ENCODE measurements at places on chromosomes 5 and 9.

DNA sequence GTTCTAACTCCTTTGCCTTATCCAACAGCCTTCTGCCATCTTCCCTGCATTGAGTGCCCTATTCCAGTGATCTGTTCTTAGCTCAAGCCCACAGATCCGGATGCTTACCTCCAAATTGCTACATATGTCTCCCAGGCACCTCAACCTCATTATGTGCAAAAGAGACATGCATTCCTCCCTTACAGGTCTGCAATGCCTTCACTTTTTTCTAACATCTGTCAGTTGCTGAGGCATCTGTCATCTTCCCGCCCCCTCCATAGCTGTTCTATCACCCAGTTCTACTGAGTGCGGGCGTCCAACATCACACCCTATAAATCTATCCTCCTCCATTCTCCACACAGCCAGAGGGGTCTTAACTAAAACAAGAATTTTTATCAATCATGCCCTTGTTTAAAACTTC lies 20.1 kb downstream of the NMRK1 start:
- DNase-seq, result no peak

DNA sequence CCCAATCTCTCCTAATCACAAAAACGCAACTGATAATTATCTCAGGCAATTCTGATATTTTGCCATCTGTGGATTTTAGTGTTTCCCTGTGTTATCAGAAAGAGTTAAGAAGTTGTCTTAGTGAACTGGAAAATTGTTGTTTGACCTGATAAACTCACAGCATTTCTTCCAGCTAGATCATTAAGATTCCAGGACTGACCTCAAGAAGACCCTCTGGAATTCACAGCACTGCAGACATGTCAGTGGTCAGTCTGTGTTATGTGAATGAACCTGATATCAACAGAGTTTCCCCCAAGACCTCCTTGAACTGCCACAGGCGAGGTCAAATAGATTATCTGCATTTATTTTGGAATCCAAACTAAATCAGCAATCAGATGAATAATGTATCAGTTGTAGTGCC lies 174.7 kb downstream of the FBXL7 start:
- no peak for DNase-seq

GRCh38 chr5:180839935-180840334 lies 21.1 kb downstream of the ZFP62 start:
- no peak for DNase-seq

GRCh38 chr5:169717288-169717687 lies 80.2 kb downstream of the DOCK2 start:
- DNase-seq, result no peak

DNA sequence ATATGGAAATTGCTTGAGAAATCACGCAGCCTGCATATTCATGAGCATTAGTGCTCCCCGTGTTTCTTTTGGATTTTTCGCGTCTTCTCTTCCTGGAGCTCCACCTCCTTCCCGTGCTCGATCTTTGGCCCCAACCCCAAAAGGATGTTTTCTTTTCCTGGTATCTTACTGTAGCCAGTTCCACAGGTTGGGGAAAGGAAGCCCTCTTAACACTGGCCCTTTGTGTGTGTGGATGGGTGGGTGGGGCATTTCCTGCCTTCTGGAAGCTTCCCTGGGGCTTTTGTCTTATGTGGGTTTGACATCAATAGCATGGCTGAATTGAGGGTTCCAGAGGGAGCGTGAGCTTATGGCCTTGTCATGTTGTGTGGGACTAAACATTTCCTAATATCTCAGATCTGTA lies 21.9 kb downstream of the STXBP1 start:
- no peak for DNase-seq

- peak; percentile 99 for DNase-seq
Measured at GRCh38 chr9:85940832-85941621, at the start of gene NAA35. NAA35 (plus strand) TSS chr9:85941146; CDS start chr9:85942160, 1,014 bp downstream.

GRCh38 chr9:462606-463005 lies 247.9 kb downstream of the DOCK8 start:
- DNase-seq, result no peak

GRCh38 chr5:42756606-42757601 lies at the start of gene CCDC152:
CCDC152 (plus strand) TSS chr5:42756818; CDS start chr5:42759122, 2,304 bp downstream.
- peak; percentile 46 for DNase-seq

GRCh38 chr5:141664733-141665461 lies 13.7 kb upstream of the FCHSD1 start:
- peak; percentile 71 for DNase-seq

DNA sequence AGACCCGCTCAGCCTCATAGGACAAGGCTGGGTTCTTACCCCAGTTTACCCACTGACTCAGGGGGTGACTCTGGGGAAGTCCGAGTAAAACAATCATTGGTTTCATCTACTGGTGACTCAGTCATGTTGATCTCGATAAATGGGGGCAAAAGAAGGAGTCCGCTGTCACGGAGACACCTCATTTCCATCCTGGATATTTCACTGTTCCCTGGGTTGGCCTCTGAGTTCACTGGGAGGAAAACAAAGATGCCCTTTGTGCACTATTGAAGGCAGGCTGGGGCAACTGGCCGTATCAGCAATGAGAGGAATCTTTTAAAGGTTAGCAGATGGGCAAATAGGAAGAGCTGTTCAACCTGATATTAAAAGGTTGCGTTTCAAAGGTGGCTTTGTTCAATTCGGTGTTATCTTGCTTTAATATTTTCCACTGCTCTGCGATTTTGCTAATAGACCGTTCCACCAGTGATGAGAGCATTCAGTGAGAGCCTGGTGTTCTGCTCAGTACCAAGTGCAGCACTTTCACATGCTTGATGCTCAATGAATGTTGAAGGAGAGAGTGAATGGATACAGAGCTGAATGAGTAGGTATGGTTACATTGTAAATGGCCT lies 110.2 kb upstream of the EGFLAM start:
- no peak for DNase-seq

DNA sequence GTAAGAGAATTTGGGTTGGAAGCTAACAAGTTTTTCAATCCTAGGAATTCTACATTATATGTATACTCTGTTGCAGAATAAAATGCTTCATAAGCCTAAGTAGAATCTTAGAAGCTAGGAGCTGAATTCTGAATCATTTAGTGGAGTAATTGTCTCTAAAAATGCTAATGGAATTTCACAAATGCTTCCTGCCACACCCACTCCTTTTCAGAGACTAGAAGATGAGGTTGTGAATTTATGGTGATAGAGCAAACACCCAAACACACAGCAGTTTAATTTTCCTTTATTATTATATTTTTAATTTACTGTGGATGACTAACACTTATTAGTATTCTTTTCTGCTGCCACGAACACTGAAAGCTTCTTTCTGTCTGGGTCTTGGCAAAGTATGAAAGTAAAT lies 208.0 kb upstream of the PDE4D start:
- DNase-seq, result no peak

- DNase-seq, result no peak
Measured at GRCh38 chr9:98809311-98810101, 2.0 kb downstream of the GALNT12 start.

All from stimulated activated CD4-positive, alpha-beta T cell treated with anti-CD3 and anti-CD28 coated beads, Interleukin-12 subunit alpha, Interleukin-12 subunit beta, amount 100 ng/mL, for 4 hours (primary cell).